ENCODE measurements at places on chromosomes 1 and 21.
A peak's percentile ranks its signal among the peaks of the same experiment; 100 is the strongest.

GRCh38 chr1:2300004-2300771 lies 72.1 kb downstream of the SKI start:
- DNase-seq = peak; percentile 92

GRCh38 chr1:239555350-239555749 lies 169.0 kb downstream of the CHRM3 start:
- no peak for DNase-seq

DNA sequence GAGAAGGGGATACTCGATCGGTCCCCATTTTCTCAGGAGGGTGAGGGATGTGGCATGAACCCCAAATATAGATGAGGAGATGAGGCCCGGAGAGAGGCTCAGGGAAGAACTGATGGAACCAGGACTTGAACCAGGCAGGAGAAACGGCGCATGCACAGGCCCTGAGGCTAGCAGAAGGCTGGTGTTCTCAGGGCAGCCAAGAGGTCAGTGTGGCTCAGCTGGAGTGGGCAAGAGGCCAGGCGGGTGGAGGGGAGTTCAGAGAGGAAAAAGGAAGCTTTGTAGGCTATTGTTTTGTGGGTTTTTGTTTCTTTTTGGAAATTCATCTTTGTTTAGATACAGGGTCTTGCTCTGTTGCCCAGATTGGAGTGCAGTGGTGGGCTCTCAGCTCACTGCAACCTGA lies 122.0 kb downstream of the LACTBL1 start:
- DNase-seq = no peak

GRCh38 chr1:215710036-215710898 lies 143.2 kb downstream of the KCTD3 start:
- DNase-seq = peak; percentile 65

DNA sequence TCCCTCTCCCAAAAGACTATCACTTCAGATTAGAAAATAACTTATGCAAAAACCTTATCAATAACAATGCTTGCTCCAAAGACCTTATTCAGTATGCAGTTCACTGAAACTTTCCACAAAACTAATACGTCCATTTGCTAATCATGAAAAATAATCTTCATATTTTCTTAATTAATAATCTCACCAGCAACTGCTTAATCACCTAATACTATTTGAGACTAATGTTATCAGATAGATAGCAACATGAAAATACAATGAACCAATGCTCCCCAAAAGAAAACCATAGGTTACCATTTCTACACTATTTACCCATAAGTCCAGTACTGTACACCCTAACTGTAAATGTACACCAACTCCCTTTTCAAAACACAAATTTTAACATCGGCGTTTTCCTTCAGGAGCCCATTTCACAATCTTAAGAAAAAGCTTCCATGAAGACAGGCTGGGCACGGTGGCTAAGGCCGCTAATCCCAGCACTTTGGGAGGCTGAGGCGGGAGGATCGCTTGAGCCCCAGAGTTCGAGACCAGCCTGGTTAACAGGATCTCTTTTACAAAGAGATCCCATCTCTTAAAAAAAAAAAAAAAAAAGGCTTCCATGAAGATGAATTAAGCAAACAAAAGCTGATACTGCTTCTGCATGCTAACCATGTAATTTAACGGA lies 1.7 kb downstream of the GNB1 start:
- no peak for DNase-seq

DNA sequence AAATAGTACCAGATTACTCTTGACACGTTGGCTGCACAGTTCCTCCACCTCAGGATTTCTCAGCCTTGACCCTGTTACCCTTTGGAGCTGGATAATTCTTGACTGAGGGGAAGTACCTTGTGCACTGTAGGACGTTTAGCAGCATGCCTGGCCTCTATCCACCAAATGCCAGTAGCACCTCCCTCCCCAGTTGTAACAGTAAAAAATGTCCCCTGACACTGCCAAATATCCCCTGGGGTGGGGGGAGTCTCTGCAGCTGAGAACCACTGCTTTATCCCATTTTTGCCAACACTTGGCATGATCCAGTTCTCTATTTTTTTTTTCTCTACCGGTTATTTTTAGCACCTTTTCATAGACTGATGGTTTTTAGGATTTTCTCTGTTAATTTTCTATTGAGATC lies 34.0 kb downstream of the C1orf198 start:
- DNase-seq = no peak

DNA sequence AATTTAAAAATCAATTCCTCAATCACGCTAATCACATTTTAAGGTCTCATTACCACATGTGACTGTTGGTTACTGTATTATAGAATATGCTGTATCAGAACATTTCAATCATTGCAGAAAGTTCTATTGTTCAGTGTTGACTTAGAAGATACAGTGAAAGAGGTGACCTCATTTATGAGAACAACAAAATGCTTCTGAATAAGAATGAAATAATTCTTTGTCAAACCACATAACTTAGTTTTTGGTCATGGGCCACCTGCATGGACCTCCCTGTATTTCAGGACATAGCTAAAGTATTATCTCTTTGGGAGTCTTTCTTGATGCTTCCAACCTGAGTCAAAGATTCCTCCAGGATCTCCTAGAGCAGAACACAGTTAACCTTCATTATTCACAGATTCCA lies 22.3 kb downstream of the MFSD2A start:
- DNase-seq = no peak

DNA sequence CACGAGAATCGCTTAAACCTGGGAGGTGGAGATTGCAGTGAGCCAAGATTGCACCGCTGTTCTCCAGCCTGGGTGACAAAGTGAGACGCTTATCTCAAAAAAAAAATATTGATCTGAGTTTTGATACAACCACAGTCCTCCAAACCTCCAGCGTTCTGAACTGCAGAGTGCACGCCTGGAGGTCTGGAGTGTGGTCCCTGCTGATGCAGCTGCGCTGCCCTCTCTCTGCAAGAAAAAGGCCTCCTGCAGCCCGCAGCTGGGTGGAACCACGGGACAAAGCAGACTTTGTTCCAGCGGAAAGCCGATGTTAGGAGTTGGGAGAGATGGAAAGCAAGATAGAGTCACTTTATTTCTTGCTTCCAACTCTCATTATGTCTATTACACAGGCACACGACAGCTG lies 144.9 kb upstream of the SOD1 start:
- no peak for DNase-seq

GRCh38 chr21:46613391-46613790 lies 8.5 kb upstream of the S100B start:
- DNase-seq = no peak

DNA sequence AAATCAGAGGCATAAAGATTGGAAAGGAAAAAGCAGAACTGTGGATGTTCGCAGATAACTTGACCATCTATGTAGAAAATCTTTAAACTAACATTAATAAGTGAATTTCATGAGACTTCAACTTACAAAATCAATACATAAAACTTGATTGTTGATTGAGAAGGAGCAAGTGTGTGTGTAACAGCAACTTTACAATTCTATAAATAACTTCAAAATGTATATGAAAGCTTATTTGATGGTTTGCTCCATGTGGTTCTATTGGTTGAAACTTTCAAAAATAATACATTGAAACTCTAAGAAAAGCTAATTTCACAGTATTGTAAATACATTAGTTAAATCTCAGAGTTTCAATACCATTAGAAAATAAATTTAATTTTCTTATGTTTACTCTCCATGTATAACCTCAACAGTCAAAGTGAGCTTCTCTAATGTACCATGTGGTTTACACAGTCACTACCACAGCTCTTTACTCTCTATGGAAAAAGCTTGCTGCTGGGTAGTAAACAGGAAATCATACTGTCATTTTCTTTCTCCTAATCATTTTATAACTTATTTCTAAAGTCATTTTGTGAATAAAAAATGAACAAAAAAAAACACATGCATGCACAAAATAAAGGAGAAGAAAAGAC lies 12.0 kb downstream of the AKT3 start:
- DNase-seq = peak; percentile 67

- no peak for DNase-seq
Observed at GRCh38 chr1:162502928-162503327, 5.3 kb downstream of the UHMK1 start.

GRCh38 chr21:40850071-40850470 lies 3.1 kb upstream of the DSCAM start:
- DNase-seq = no peak

DNA sequence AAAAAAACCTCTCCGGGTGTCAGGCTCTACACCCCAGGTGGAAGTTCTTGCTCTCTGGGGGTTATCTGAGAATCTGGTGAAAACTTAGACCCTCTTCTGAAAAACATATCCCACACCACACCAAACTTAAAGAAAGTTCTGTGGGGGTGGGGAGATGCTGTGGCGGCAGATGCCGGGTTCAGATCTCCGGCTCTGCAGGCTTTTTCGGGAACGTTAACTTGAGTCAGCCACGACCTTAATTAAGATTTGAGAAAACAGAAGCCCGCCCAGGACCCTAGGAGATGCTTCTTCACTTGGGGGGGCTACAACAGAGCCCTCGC lies 2.3 kb downstream of the RCC2 start:
- DNase-seq = no peak

- peak; percentile 90 for DNase-seq
Observed at GRCh38 chr1:18907021-18907916, 4.9 kb upstream of the ALDH4A1 start.

DNA sequence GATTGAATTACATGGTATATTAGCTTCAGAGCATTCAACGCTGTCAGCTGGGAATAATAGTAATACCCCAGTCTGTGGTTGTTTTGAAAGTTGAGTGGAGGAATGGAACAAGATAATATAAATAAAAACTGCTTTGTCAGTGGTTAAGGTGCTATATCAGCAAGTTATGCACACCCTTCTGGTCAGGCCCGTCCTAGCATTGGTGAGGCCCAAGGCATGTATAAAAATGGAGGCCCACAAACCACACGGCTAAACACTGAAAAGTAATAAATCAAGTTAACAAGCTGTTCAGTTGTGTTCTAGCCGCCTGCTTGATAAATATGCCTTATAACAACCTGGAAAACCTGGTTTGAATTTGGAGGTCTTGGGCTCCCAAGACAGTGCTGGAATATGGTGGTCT lies 77.4 kb downstream of the PSMG1 start:
- no peak for DNase-seq

GRCh38 chr21:37166733-37167132 lies 93.7 kb downstream of the TTC3 start:
- DNase-seq = peak; percentile 80

GRCh38 chr1:201584471-201585092 lies 45.7 kb downstream of the NAV1 start:
- no peak for DNase-seq

DNA sequence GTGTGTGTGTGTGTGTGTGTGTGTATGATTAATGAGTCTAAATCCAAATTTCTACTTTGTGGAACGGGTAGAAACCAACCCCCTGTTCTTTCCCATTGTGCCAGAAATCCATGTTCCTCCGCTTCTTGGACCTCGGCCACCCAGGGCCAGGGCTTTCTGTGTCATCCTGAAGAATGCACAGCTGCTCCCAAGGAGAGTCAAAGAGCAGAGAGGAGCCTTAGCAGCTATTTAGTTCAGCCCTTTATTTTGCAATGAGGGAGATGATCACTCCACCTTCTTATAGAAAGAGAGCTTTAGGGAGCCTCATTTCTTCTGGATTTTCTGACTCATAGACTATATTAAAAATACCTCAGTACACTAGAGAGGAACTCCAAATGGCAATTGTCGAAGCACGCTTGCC lies 489.3 kb upstream of the VAMP3 start:
- peak; percentile 13 for DNase-seq

GRCh38 chr21:32328595-32328994 lies 29.9 kb downstream of the MRAP start:
- no peak for DNase-seq

DNA sequence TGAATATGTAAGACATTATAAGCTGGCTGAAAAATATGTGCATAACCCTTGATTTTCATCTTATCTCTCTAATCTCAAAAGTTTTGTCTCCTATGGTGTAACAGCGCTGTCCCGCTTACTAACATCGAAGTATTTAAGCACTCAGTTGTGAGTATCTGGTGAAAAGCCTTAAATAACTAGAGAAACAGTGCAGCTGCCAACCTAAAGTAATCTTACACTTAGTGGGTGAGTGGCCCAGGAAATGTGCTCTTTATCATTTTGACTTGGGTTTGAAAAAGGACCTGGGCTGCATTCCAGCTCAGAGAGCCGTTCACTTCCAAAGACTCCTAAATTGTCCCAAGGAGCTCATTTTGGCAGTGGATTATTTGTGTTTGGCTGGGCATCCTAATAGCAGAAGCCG lies 225.9 kb downstream of the SPATA17 start:
- DNase-seq = no peak

GRCh38 chr1:85033221-85033620 lies 15.1 kb downstream of the MCOLN3 start:
- DNase-seq = no peak
